ENCODE measurements at places on chromosomes 3 and 15. TPM values are rescaled to one million over a fixed set of nuclear protein-coding genes. Genes with fewer than 3 reads are reported as not detected.

DNA sequence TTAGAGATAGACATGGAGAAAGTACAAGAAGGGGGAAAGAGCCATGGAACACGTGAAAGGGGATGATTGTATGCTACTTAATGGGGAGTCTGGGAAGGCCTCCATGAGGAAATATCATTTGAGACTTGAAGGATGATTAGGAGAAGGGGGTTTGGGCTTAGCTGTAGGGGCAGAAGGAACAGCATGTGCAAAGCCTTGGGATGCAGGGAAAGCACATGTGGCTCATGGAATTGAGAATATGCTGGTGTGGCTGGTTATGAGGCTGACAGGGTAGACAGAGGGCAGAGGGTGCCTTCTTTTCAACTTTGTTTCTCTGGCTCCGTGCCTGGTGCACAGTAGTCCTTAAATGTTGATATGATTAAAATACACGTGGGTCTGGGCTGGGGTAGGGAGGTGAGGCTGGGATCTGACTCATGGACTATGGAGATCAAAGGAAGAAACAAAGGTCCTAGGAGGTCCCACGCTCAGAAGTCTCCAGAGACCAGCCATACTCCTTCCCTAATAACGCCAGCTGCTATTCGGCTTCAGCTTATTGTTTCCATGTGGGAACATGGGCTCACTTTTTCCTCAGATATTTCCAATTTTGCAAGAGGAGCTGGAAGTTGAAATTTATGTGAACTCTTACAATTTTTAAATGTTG, 1.1 kb downstream of the GTF2E1 start:
- DNase-seq: no peak

- no peak for DNase-seq
Measured at GRCh38 chr3:65988411-65989180, 50.1 kb downstream of the MAGI1 start.

The GOLGA6L10 gene
- total RNA-seq: not detected

The GPR149 gene
- not detected for total RNA-seq

The GNAT1 gene
- total RNA-seq: not detected

DNA sequence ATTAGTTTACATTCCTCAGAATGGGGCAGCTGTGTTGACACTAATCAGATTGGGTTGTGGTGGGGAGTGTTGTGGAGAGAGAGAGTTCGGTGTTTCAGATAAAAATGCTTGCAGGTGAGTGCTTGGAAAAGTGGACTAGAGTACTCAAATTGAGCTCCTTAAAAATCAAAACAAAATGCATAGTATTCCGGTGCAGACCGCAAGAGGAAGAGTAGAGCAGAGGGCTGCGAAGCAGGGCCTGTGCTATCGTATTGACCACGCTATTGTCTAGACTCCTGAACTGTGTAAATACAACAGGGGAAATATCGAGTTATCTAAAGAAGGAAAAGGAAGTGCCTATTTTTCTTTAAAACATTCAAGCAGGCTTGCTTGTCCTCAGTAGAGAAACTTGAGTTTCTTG, 159.5 kb downstream of the TP63 start:
- no peak for DNase-seq

DNA sequence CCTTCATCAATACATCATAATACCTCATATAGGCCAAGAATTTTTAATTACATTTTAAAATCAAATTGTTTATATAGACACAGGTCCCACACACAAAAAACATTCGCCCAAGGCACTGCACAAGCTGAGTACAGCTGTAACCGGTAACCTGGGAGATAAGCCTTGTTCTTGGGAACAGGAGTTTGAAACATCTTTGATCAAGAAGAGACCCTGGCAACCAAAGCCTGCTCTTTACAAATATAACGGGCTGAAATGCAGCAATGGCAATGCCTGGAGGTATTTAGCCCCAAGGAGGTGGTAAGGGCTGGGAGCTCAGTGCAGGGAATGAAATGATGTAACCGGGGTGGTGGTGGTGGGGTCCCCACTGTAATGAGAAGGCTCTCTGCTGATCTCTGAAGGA, 7.2 kb upstream of the CORO2B start:
- no peak for DNase-seq

DNA sequence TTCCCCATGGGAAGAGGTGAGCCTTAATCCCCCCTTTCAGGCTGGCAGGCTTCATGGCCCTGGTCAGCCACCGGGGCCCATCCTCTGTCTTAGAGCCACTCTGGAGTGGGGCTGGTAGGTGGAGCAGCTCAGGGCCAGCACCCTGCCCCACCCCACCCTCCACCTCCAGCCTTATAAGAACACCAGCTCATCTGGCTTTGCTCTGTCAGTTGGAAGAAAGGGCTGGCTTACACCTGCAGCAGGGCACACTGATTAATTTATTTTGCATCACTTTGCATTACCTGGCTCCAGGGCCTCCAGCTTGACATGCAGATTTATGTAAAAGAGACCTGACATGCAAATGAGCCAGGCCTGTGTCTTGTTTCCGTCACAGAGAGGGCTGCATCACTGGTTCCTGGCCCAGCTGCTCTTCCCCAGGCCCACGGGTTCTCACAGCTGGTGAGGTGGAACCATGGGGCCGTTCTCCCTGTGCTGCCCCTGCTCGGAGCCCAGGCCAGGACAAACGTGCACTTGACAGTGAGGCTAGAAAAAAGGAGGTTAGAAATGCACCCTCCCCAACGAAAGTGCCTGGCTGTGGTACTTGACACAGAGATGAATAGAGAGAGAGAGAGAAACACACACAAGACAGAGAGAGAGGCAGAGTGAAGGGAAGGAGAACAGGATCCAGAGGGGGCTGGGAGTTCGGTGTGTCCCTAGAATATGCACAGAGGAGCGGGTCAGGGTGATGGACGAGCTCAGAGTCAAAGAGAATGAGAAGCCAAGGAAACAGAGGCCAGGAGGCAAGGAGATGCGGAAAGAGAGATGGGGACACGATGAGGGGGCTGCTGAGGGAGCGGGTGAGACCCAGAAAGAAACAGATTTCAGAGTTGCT, 44.5 kb upstream of the MAGEF1 start:
- DNase-seq: no peak

- no peak for DNase-seq
Measured at GRCh38 chr3:72054976-72055375, 270.0 kb upstream of the PROK2 start.

The H1-8 gene
- not detected for total RNA-seq

The FBXO40 gene
- not detected for total RNA-seq

DNA sequence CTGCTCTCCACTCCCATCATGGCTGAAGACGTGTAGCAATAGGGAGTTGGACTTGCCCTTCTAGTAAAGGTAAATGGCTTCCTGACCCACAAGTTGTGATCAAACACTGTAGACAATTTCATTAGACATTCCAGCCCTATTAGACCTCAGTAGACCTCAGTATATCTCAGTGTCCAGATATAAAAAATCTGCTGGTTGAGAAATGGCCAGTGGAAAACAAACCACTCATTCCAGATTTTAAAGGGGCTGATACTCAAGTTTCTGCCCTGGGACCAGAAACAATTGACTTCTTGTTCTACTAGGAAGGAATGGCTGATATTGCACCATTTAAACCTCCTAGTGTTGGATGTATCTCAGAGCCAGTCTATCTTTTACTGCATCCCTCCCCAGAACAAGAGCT, 613.2 kb downstream of the PDCD6IP start:
- no peak for DNase-seq
